Stimulated activated CD8-positive, alpha-beta memory T cell treated with anti-CD3 and anti-CD28 coated beads, Interleukin-4, amount 100 ng/mL, for 1 hour (primary cell): ENCODE measurements at places on chromosomes 2 and 18.

- DNase-seq, result no peak
Observed at GRCh38 chr18:23281626-23282436, 146.5 kb downstream of the CABLES1 start.

DNA sequence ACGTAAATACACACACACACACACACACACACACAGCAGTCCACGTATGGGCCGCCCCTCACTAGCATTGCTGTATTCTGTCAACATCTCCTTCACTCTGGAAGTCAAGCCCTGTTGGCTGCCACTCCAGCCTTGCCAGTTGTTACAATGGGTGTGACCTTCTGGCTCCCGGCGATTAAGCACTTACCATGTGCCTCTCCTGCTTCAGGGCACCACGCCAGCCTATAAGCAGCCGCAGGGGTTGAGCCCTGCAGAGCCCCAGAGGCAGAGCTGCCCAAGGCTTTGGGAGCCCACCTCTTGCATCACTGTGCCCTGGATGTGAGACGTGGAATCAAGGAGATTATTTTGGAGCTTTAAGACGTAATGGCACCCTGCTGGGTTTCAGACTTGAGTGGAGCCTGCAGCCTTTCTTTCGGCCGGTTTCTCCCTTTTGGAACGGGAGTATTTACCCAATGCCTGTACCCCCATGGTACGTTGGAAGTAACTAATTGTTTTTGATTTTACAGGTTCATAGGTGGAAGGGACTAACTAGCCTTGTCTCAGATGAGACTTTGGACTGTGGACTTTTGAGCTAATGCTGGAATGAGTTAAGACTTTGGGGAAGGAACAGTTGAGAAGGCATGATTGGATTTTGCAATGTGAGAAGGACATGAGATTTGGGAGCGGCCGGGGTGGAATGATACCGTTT is 54.5 kb upstream of the ROCK2 start:
- no peak for DNase-seq

DNA sequence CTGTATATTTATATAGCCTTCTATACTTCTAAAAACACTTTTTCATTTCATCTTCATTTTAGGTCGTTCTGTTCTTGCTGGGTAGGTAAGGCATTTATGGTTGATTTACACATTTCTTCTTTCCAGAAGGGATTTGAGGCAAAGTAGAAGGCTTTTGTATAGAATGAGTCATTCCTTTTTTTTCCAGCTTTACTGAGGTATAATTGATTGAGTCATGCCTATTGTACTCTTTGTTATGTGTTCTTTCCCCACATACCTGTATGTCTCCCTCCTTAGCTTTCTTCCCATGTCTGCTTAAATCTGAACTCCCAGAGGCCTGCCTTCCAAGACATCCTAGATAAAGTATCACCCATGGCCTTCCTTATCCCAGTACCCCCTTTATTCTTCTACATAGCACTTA is 4.8 kb upstream of the CDC42EP3 start:
- DNase-seq, result no peak

DNA sequence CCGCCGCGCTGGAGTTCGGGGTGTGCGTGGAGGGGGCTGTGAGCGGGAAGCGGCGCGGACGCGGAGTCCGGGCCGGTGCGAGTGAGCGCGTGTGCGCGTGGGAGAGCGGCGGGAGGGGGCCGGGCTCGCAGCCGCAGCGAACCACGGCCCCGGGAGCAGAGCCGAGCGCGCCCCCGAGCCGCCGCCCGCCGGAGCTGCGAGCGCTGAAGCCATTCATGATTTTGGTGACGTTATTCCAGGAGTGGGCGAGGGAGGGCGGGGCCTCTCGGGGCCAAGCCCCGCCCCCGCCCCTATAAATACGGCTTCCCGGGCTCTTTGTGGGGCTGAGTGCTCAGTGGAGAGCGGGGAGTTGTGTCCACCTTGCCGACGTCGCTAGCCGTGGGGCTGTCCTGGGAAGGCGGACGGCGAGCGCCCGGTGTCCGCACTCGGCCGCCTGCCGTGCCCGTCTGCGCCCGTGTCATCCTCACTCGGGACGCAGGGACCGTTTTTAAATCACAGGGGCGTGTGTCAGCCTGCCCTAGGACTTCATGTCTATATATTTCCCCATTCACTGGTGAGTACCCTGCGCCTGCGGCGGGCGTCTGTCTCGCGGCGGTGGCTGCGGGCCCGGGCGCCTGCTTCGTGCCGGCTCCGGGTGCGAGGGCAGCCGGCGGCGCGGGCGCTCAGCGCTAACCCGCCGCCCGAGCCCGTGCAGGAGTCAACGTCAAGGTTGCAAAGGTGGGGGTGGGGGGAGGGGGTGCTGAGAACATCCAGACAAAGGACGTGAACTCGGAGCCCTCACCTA is at the start of gene LBH:
Gene LBH, plus strand, starts transcription at position 323 of the 784 bp plus-strand sequence. Its CDS starts 205 bp downstream, at position 528.
- peak; percentile 84 for DNase-seq

- DNase-seq, result no peak
Observed at GRCh38 chr2:120077896-120078295, 65.0 kb downstream of the EPB41L5 start.

- DNase-seq, result no peak
Observed at GRCh38 chr2:41068740-41069139, 616.9 kb upstream of the SLC8A1 start.

- DNase-seq, result no peak
Observed at GRCh38 chr2:226185616-226186211, 613.9 kb downstream of the IRS1 start.

DNA sequence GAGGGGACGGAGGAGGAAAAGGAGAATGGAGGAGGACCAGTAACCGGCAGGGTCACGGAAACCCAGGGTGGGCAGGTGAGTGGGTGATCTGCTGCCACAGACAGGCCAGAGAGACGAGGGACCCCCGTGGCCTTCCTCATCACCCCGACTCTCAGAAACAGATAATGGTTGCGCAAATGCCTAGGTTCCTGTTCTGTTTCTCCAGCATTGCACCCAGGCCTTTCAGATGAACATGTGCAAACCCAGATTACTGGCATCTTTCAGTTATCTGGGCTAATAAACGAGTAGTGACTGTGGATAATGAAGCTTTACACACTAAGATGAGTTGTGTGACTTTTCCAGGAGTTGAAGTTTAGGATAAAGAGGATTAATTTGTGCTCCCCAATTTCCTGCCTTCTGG is 46.5 kb downstream of the TET3 start:
- DNase-seq, result no peak

- no peak for DNase-seq
Observed at GRCh38 chr2:27723372-27724144, 48.0 kb upstream of the MRPL33 start.

GRCh38 chr2:238573065-238573778 is 146.5 kb downstream of the ASB1 start:
- no peak for DNase-seq

DNA sequence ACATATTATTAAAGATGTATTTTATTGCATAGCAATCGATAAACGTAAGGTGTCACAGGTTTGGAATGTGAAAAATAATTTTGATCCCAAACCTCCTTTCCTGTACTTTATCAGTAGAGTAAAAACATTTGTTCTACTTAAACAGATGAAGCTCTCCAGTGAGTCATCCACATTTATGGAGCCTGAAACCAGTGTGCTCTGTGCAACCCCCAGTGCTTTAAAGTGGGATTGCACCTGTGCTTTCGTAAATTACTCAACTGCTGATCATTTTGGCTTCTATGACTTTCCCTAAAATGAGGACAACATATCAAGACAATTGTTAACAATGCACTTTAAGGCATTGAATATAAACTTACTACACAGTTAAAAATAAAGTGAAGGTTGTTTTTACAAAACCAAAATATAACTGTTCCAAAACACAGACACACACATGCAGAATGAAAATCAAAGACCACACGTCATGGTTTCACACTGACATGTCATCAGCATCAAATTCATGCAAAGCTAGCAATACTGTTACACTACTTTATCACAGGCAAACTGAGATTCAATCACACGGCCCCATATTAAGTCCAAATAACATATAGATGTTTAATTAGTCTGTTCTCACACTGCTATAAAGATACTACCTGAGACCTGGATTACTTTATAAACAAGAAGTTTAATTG is 9.7 kb downstream of the TMEM18 start:
- DNase-seq, result no peak

DNA sequence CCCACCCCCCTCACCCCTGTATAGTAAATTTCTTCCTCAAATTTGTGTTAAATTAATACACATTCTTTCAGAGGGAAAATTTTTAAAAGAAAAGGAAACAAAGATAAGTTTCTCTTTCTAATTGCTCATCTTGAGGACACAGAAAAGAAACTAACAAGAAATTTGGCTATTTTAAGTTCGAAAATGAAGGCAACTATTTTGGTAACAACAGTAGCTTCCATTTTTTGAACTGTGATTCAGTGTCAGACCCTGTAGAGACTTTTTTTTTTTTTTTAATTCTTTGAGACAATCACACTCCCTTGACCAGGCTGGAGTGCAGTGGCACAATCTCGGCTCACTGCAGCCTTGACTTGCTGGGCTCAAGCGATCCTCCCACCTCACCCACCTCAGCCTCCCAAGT is 194.9 kb downstream of the SS18 start:
- DNase-seq, result no peak

DNA sequence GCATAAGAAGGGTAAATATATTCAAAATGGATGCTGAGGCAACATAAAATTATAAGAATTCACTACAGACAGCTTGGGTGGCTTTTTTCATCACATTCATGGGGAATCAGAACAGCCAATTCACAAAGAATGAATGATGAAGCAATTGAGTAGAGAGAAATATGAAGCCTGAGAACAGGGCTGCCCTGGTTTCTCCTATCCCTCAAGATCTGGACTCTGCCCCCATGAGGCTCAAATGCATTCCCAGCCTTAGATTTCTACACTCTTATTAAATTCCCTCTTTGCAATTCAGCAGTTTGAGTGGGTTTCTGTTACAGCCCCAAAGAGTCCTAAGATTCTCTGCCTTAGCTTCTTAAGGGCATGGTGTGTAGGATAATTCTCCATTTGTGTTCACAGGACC is 172.5 kb downstream of the MAIP1 start:
- no peak for DNase-seq

GRCh38 chr18:39389800-39390379 is 1824.3 kb upstream of the CELF4 start:
- DNase-seq, result no peak

DNA sequence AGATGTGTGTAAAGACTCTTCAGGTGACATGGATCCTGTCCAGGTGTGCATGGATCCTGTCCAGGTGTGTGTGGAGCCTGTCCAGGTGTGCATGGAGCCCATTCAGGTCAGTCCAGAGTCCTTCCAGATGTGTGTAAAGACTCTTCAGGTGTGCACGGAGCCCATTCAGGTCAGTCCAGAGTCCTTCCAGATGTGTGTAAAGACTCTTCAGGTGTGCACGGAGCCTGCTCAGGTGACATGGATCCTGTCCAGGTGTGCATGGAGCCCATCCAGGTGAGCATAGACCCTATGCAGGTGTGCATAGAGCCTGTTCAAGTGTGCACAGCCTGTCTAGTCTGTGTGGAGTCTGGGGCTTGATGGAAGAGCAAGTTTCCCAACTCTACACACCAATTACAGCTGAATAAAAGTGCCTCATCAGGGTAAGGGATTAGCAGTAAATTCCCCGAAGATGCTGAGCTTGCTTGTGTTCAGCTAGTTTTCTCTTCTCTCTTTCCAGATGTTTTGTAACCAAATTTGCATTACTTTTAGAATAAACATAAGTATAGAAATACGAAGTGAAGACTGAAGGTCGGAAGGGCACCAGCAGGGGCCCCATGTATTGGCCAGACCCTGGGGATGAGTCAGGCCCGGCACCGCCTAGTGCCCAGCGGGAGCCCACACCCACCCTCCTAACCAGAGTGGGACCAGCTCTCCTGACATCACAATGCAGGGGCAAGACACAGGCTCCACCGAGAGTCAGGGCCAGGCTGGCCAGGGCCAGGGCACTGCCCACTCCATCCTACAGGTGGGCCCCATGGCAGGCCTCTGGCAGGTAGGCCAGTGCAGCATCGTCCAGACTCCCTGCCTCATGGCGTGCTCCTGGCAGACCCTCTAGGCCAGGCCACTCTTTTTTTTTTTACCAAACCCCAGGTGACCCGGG is 38.6 kb upstream of the GPC1 start:
- DNase-seq, result no peak

DNA sequence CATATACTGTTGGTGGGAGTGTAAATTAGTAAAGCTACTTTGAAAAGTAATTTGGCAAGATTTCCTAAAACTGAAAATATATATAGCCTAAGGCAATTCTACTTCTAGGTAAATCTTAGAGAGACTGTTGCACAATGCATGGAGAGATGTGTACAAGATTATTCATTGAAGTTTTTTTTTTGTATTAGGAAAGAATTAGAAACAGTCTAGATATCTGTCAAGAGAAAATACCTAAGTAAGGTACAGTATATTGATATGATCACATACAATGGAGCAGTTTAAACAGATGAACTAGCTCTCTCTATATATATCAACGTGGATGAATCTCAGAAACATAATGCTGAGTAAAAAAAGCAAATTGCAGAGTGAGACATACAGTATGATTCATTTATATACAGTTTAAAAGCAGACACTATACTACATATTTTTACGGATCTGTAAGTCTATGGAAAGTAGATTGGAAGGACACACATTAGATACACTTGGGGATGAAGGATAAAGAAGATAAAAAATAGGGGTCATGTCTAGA is 59.3 kb upstream of the ACVR1 start:
- DNase-seq, result no peak

DNA sequence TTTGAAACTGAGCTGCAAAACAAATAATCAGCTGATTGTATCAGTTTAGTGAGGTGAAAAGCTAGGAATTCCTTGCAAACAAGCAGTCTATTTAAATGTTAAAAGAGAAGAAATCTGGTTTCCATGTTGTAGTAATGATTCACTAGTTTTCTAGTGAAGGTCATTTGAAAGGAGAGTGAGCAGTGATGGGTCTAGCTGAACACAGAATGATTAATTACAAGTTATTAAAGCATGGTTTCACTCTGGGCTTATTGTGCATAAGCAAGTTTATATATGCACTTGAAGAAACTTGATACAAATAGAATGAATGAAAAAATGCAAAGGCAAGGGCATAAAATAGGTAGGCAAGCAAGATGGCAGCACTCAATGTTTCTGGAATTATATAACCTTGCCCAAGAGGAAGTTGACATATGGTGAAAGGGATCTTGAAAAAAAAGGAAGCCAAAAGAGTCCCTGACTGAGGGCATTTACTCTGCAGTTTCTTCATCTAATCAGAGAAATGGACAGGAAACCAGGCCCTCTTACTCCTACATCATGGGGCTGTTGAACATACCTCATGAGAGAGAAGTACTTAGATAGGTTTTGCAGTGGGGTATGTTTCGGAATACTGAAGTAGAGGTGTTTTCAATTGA is 53.2 kb downstream of the PLCL1 start:
- no peak for DNase-seq

GRCh38 chr2:31483246-31483645 is 68.7 kb upstream of the XDH start:
- no peak for DNase-seq

DNA sequence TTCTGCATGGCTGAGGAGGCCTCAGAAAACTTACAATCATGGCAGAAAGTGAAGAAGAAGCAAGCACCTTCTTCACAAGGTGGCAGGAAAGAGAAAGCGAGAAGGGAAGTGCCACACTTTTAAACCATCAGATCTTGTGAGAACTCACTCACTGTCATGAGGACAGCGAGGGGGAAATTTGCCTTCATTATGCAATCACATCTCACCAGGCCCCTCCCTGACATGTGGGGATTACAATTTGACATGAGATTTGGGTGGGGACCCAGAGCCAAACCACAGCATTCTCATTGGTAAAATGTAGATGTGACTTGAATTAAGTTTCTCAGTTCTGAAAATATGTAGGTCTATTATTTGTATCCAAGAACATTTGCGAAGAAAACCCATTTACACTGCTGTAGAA is 854.8 kb downstream of the EPHA4 start:
- no peak for DNase-seq

- no peak for DNase-seq
Observed at GRCh38 chr18:12883372-12883683, 709 bp downstream of the PTPN2 start.
